Esophagus muscularis mucosa (tissue), 4 donors: ENCODE measurements at places on chromosomes 1 and 21. TPM values are rescaled to one million over a fixed set of nuclear protein-coding genes. Genes with fewer than 3 reads are reported as not detected.

The IER5 gene
- 22.0 TPM for total RNA-seq

The PRDX6 gene
- 529 TPM for total RNA-seq

The HAO2 gene
- total RNA-seq = not detected

The ARHGEF19 gene
- 4.6 TPM for total RNA-seq

The ADAM30 gene
- not detected for total RNA-seq

The PWP2 gene
- 8.6 TPM for total RNA-seq

The AMIGO1 gene
- total RNA-seq = 18.0 TPM

The ELF3 gene
- total RNA-seq = 0.17 TPM

The TSACC gene
- total RNA-seq = not detected

The LTN1 gene
- total RNA-seq = 24.0 TPM

The RBM11 gene
- 1.6 TPM for total RNA-seq

The HOOK1 gene
- 0.19 TPM for total RNA-seq

The WNT2B gene
- 4.7 TPM for total RNA-seq

The CRP gene
- total RNA-seq = 0.17 TPM

The LRRC3 gene
- 3.3 TPM for total RNA-seq

The PADI4 gene
- total RNA-seq = not detected

The NOTCH2 gene
- total RNA-seq = 129 TPM

The FMO3 gene
- 6.2 TPM for total RNA-seq
